HFFc6 (cell line): ENCODE measurements at places on chromosomes 13 and 19.

GRCh38 chr13:113205428-113205931, 3.0 kb downstream of the PCID2 start:
- peak; percentile 31 for DNase-seq

- DNase-seq = no peak
Observed at GRCh38 chr13:51105046-51105445, 6.0 kb downstream of the C13orf42 start.

- no peak for DNase-seq
Observed at GRCh38 chr13:48574041-48574796, 41.3 kb upstream of the RCBTB2 start.

GRCh38 chr19:51091126-51091525, 8.4 kb upstream of the KLK14 start:
- DNase-seq = no peak

DNA sequence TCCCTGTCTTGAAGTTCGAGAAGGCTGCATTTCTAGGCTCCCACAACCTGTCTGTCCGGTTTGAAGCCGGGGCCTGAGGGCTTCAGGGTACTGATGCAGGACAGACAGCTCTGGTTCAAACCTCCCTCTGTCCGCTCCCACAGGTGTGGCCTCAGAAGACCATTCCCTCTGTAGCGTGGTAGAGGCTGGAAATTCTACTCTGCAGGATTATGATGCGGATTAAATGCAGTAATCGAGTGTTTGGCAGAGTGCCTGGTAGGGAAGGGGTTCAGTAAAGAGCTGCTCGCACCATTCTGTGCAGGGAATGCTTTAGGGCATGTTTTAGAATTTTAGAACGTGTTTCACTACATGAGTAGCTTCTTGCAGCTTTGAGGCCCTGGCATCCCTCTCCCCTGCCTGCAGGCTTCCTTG, 30.5 kb downstream of the PPP1R37 start:
- no peak for DNase-seq

- no peak for DNase-seq
Observed at GRCh38 chr13:85521657-85522056, 277.6 kb downstream of the SLITRK6 start.

DNA sequence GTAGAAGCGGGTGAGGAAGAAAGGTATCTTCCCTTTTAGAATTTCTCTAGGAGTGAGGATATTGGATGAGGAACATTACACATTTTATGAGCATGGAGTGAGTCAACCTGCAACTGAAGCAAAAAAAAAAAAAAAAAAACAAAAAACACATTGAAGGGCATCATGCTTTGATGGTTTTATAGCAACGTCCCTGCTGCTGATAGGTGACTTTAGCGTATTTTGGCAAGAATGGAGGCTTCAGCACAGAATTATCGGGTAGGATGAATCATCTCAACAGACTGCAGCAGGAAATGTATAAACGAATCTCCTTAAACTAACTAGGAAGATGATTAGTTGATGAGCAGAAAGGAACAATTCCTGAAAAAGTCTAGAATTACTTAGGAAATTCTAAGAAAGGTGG, 1359.6 kb upstream of the ATXN8OS start:
- DNase-seq = no peak

DNA sequence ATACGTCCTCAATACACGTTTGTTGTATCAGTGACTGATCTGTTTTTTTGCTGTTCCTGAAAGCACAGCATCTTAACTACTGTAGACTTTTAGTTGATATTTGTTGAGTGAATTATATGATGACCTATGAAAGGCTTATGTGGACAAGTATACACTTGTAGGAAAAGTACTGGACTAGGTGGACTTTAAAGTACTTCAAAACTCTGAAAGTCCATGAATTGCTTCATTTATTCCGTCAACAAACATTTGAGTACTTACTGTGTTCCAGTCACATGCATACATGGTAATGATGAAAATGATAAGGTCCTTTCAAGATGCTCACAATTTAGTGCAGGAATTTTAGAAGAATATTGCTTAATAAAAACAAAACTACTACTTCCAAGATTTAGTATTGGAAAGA, 3.1 kb downstream of the WDFY2 start:
- DNase-seq = no peak

- no peak for DNase-seq
Observed at GRCh38 chr13:109883181-109884180, 97.1 kb upstream of the IRS2 start.

DNA sequence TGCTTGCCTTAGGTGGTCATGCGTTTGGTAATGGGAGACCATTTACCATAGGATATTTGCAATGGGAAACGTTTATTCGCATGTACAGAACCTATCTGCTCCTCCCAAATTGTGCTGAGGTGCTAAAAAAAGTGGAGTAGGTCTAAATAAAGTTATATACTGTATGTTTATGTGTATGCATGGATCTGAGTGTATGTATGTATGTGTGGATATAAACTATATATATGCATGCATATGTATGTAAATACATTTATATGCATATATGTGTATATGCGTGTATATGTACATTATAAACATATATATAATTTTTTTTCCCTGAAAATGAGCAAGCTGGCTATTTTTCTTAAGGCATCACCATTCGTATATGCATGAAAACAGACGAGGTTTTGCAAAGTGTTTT, 95.9 kb downstream of the HS6ST3 start:
- DNase-seq = no peak

DNA sequence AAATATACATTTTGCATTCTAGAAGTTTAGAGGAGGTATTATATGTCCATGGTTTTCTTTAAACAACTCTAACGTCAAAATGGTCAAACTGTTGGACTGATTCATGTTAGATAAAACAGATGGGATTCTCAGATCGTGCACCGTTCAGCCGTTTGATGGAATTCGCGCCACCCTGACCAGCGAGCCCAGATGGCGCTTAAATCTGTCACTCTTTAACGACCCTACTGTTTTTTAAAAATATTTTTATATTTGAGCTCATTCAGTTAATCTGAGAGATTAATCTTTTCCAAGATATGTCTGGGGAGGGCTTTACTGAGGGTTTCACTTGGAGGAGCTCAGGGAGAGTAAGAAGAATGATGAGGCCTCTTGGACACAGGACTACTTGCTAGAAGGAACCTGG, 164.4 kb downstream of the TM9SF2 start:
- DNase-seq = no peak

- no peak for DNase-seq
Observed at GRCh38 chr19:45234089-45234869, 10.9 kb downstream of the EXOC3L2 start.

DNA sequence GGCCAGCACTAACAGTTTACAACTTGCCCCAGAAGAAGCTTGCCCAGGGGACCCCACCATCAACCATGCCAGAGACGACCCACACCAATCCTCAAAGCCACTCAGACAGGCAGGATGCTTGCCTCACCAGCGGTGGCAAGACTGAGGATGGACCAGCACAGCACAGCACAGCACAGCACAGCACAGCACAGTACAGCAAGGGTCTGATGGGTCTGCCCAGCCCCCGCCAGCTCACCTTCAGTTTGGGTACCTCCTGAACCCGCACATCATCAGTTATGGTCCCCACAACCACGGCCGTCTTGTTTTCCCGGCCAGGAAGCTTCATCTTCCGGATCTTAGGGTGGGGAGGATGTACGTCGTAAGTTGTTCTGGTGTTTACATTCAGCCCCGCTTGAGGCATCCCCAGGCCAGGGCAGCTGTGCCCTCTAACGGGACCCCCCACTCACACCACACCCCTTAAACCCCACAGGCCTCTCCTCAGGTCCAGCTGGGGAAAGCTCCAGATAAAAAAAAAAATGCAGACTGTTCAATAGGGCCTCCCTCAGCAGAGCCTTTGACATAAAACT, 1.7 kb upstream of the FAM83E start:
- DNase-seq = no peak

GRCh38 chr13:97413694-97414093, 20.3 kb upstream of the RAP2A start:
- DNase-seq = no peak

DNA sequence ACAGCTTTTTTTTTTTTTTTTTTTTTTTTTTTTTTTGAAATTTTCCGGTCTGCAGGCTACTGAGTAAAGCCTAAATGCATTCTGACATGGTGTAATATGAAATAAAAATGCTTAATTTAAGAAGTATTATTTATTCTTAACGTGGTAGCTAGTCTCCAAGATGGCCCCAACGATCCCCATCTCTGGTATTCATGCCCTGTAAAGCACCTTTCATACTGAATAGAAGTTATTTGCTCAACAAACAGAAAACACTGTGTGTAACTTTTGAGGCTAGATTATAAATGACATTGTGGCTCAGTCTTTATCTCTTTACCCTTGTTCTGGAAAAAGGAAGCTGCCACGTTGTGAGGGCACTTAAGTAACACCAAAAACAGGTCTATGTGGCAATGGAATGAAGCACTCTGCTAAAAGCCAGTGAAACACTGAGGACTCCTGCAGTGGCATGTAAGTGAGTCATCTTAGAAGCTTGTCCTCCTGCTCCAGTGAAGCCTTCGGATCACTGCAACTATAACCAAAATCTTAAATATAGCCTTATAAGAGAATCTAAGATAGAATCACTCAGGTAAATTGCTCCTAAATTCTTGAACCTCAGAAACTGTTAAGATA, 128.7 kb downstream of the UGGT2 start:
- DNase-seq = peak; percentile 74

- DNase-seq = no peak
Observed at GRCh38 chr19:27773318-27774094, 1439.4 kb downstream of the UQCRFS1 start.

- peak; percentile 16 for DNase-seq
Observed at GRCh38 chr13:78241278-78241919, 322.8 kb upstream of the EDNRB start.

- no peak for DNase-seq
Observed at GRCh38 chr19:48953990-48954594, 583 bp upstream of the BAX start.

- DNase-seq = peak; percentile 3
Observed at GRCh38 chr19:44212866-44213346, 574 bp downstream of the ZNF227 start.

- DNase-seq = no peak
Observed at GRCh38 chr13:86085890-86086289, 286.7 kb upstream of the SLITRK6 start.

DNA sequence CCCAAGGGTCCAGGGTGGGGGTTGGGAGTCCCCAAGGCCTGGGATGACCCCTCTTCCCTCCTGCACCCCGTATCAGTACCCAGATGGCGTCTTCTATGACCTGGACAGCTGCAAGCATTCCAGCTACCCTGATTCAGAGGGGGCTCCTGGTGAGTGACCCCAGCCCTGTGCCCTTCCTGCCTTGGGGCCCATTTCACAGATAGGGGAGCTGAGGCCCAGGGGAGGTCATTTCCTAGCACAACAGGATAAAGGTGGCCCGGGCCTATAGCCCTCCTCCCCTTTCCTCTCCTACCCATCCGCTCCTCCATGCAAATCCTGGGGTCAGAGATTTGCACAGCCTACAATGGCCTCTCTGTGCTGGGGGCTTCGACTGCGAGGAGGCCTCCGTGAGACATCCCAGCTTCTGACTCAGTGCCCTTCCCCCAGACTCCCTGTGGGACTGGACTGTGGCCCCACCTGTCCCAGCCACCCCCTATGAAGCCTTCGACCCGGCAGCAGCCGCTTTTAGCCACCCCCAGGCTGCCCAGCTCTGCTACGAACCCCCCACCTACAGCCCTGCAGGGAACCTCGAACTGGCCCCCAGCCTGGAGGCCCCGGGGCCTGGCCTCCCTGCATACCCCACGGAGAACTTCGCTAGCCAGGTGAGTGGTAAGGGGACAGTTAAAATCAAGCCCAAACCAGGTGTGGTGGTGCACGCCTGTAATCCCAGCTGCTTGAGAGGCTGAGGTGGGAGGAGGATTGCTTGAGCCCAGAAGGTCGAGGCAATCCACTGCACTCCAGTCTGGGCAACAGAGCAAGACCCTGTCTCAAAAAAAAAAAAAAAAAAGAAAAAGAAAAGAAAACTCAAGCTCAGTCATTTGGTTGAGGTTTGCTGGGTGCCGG, 3.9 kb downstream of the SPIB start:
- DNase-seq = no peak

DNA sequence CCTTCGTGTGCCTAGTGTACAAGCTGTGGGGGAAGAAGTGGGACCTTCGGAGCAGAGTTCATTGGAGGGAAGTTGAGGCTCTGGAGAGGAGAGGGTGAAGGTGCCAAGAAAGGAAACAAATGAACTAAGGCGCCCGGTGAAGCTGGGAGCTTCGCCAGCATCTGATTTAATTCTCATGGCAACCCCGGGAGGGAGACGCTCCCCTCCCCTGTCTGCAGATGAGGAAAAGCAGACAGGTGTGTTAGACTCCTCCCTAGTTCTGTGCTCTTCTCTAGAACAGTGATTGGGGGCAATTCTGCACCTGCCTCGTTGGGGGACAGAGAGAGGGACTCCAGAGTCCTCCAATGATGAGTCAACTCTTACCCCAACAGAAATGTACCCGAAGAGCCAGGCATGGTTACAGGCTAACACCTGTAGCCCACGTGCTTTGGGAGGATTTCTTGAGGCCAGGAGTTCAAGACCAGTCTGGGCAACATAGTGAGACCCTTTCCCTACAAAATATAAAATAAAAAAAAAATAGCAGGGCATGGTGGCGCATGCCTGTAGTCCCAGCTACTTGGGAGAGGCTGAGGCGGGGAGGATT, 4.2 kb downstream of the SSC5D start:
- no peak for DNase-seq

- no peak for DNase-seq
Observed at GRCh38 chr13:107299717-107300116, 731.8 kb upstream of the ARGLU1 start.

- DNase-seq = peak; percentile 24
Observed at GRCh38 chr19:27744926-27745768, 1467.8 kb downstream of the UQCRFS1 start.

GRCh38 chr19:15616627-15617270, 1.7 kb downstream of the CYP4F8 start:
- no peak for DNase-seq
